Mesothelial cell of epicardium (in vitro differentiated cells): ENCODE measurements at places on chromosomes 2 and 18.

DNA sequence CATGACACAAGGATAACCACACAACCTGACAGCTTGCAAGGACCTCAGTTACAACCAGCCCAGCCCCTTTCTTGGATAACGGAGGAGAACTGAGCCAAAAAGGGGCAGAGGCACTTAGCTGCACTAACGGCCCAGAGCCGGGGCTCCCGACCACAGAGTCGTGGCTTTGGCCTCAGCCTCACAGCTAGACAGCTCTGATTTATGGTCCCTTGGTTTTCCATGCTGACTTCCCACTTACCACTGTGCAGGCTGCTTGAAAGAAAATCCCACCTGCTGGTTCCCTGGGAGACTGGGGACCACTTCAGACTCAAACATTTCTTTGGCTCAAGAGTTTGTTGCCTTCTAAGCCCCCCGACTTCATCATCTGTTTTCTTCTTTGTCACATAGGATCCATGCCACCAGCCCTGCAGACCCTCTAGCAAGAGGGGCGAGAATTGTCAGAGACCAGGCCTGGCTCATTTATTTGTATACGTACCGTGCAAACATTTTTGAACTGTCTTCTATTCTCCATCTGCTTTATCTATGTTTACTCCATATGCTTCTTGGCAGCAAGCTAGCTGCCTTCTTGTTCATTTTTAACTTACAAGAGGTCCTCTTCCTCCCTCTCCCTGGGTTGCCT lies 352.6 kb upstream of the MYT1L start:
- no peak for DNase-seq

GRCh38 chr2:44150473-44150872 lies 18.2 kb upstream of the PPM1B start:
- no peak for DNase-seq

DNA sequence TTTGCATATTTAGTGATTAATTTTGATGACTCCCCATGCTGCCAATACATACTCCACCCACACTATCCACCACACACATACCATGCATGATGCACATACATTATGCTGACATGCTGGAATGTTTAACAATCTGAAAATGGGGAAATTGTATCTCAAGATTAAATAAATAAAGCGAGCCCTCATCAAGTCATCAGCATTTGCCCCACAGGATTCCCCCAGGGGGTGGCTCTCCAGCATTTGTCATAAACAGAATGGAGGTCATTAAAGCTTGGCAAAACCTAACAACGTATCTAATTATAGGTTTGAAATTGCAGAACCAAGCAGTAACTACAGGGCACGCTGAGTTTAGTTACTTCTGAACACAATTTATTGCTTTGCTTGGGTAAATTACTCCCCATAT lies 141.2 kb upstream of the TACR1 start:
- DNase-seq, result no peak

GRCh38 chr2:216960671-216961268 lies 100.9 kb upstream of the TNP1 start:
- DNase-seq, result no peak

- DNase-seq, result no peak
Observed at GRCh38 chr2:184908966-184909365, 310.6 kb downstream of the ZNF804A start.

- DNase-seq, result no peak
Observed at GRCh38 chr2:189012351-189012750, 38.2 kb downstream of the COL3A1 start.

- DNase-seq, result no peak
Observed at GRCh38 chr2:96082211-96083063, 33.9 kb downstream of the ADRA2B start.

- DNase-seq, result no peak
Observed at GRCh38 chr18:10195529-10195928, 258.9 kb upstream of the APCDD1 start.

DNA sequence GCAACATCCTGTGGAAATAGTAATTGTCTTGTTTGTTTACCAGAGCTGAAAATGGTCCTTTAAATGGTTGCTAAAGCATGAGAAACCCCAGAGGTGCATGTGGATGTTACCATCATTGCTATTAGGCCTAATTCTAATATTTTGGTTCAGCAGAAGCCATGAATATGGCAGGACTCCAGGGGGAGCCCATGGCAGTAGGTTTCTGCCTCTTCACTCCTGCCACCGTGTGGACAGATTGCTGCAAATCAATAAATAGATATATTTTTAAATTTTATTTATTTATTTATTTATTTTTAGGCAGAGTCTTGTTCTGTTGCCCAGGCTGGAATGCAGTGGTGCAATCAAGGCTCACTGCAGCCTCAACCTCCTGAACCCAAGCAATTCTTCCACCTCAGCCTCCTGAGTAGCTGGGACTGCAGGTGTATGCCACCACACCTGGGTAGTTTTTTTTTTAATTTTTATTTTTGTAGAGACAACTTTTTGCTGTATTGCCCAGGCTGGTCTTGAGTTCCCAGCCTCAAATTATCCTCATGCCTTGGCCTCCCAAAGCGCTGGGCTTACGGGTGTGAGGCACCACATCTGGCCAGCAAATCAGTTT lies 54.9 kb upstream of the CAPN13 start:
- peak; percentile 48 for DNase-seq

DNA sequence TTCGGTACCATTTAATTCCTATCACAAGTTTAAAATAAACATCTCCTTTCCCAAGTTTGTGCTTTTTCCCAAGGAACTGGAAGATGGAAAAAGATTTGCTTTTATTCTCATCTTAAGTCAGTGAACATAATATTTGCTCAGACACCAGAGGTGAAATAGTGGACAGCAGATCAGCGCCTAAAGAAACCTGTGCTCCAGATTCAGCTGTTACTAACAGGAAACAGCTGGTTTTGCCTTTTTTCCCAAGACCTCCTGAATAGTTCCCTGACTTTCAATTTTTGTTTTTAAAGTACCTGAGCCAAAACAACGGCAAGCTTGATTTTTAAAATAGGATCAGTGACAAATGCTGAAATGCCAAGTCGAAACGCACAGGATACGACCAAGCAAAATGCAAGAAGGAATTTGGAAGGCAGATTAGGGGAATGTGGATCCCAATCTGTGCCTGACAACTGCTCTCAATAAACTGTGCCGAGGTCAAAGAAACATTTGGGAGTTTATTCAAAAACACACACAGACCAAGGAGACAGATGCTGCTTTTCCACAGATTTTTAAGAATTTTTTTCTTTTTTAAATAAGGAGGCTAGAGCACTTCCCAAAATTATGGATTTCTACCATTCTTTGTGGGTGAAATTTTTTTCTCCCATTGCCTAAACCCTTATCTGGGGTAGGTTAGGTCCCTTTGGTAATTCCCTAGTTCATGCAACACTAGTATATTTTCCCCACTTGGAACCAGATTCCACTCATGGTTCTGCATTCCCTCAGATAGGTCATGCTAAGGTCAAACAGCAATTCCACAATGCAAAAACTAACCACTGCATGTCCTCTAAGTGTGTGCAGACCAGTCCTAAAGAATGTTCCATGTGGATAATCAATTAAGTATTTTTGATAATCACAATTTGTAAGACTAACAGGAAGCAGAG lies 121.5 kb upstream of the PDE1A start:
- DNase-seq, result no peak

- no peak for DNase-seq
Observed at GRCh38 chr2:10575609-10576280, 114.0 kb downstream of the NOL10 start.

DNA sequence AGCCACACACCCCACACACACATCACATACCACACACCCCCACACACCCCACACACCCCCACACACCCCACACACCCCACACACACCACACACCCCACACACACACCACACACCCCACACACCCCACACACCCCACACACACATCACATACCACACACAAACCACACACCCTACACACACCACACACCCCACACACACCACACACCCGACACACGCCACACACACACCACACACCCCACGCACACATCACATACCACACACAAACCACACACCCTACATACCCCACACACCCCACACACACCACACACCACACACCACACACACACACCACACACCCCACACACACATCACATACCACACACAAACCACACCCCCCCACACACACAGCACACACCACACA lies 22.4 kb downstream of the TWIST2 start:
- DNase-seq, result no peak
